NCI-H1092 (cell line): ENCODE measurements at places on chromosomes 6 and 20.

DNA sequence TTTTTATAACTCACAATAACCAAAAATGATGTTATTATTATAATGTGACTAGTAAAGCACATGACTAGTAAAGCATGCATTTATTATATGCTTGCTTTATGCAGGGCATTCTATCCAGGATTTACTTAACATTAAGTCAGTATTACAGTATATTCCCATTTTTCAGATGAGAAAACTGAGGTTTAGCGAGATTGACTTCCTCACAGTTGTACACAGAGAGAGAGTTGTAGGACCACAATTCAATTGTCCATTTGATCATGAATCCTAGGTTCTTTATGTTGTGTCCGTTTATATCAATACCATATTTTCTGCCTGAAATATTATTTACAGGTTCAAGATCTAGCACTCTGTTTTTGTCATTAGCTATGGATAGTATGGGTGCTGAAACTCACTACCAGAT lies 301.5 kb downstream of the PRL start:
- no peak for DNase-seq

- DNase-seq: no peak
Observed at GRCh38 chr20:50762045-50762422, 30.7 kb downstream of the PARD6B start.

DNA sequence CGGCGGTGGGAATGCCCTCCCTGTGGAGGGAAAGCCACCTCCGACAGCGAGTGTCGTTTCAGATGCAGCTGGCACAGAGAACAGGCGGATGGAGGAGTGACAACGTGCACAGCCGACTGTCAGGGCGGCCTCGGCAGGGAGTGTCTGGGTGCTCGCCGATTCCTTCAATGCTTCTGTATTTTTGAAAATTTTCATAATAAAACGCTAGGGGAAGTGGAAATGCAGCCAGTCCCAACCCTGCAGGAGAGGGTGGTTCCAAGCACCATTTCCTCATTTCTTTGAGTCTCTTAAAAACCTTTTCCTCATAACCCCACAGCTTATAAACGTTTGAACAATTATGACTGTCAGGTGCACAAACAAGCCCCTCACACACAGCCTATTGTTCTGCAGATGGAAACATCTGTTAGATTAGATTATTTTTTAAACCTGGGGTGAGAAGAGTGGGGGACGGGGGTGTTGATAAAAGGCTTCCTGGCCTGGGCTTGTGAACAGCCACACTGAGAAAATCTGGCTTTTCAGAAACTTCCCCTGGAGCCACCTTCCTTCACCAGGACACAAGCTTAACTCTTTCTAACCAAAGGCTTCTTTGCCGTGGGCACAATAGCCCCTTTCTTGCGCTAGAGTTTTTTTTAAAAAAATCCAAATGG lies 228.9 kb downstream of the ANKRD60 start:
- DNase-seq: no peak

DNA sequence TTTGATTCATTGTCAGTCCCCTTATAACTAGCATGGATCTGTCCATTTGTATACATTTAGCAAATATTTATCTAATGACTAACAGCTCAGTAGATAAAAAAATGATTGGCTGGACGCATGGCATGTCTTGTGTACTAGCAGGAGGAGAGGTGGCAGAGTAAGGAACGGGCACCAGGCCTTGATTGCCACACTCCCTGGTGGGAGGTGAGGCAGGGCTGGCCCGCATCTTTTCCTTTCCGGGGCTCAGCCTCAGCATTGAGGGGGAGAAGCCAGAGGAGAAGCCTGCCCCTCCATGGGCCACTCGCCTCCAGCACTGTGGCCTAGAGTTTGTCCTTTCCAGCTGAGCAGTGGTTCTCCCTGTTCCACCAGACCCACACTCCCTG lies 84.9 kb upstream of the TMEM181 start:
- DNase-seq: peak; percentile 72

DNA sequence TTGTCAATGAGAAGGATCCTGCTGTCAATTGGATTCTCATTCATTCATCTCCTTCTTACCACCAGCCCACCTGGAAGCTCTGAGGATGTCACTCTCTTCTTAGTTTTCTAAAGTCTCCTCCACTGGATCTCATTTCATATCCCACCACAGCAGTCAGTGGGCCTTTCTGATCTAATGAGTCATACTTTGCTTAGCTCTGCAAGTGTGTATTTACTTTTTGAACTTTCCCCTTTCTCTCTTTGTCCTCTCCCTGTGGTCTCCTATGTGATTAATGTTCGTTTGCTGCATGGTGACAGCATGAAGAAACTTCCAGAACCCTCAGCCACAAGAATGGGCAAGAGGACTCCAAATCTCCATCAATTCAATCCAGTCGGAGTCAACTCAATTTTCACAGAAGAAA lies 63.6 kb upstream of the SYNDIG1 start:
- DNase-seq: no peak

DNA sequence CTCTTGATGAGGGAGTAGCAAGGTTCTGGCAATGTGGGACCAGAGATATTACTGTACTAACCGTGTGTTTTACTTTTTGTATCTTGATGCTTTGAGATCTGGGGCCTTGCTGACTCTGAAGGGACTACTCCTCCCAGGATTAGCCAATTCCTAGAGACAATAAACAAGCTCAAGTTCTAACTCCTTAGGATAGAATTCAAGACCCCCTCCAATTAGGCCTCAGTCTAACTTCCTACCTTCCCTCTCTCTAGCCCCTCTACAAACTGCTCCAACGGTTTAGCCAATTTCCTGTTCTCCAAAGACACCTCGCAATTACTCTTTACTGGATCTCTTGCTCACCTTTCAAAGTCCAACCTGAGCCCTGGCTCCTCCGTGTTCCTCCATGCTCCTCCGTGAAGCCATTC lies 158.7 kb upstream of the JARID2 start:
- DNase-seq: no peak

DNA sequence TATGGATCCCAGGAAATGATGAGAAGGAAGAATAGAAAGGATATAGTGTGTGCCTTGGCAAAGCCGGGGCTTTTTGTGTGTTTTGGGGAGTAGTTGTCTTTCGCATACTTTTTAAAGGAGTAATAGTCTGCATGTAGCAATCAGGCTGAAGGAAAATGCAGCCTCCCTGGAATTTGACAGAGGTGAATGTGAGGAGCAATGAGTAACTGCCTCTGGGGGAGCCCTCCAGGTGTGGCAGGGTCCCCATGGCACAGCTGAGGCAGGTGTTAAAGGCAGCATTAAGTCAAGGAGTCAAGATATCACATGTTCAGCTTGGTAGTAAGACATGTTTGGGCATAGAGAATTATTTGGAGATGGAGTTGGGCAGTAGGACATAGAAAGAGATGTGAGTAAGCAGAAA lies 203.1 kb downstream of the C6orf118 start:
- no peak for DNase-seq

GRCh38 chr20:1472556-1473245 lies 6.1 kb upstream of the NSFL1C start:
- no peak for DNase-seq

- no peak for DNase-seq
Observed at GRCh38 chr6:117919775-117920729, 13.0 kb downstream of the SLC35F1 start.

DNA sequence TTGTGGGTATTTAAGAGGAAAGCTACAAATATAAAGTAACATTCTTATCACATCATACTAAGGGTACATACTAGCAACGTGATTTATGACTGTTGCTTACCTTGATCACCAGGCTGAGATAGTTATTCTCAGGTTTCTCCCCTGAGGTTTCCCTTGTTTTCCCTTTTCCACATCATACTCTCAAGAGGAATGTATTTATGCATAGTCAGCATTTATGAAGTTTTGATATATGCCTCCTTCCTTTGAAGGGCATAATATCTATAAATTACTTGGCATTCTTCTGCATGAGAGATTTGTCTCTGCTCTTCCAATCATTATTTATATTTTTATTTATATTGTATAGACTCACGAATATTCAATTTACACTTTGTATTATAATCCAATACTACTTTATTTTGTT lies 726.7 kb upstream of the ADGRB3 start:
- no peak for DNase-seq

DNA sequence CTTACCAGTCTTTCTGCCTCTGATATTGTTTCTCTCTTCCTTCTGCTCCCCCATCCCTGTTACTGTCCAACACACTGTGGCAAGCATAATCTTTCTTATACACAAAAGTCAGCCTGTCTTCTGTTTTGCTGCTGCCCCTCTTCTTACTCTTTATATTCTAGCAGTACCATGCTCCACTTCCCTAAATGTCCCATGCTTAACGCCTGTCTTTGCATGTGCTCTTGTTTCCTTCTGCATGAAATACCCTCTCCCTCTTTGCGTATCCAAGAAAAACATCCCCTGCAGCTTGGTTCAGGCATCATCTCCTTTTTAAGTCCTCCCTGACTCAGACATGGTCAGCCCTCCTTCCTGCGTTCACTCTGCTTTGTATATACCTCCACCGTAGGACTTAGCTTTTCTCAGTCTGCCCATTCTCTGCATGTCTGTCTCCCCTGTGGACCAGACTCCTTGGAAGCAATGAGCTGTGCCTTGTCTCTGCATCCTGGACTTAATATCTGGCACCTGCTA lies 103.9 kb downstream of the CTNNBL1 start:
- DNase-seq: no peak

- DNase-seq: no peak
Observed at GRCh38 chr6:163816441-163816840, 401.9 kb downstream of the QKI start.

DNA sequence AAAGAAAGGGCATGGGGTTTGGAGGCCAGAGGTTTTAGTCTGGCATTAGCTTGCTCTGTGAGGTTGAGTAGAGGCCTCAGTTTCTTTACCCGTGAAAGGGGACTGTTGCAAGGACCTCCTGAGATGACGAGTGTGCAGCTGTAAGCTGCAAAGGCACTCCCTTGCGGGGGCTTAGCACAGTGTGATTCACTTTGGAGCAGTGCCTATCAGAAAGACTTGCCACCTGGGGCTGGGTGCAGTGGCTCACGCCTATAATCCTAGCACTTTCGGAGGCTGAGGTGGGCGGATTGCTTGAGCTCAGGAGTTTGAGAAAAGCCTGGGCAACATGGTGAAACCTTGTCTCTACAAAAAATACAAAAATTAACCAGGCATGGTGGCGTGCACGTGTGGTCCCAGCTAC lies 7.5 kb upstream of the BAK1 start:
- no peak for DNase-seq

GRCh38 chr20:35443003-35443402 lies 5.0 kb upstream of the GDF5 start:
- DNase-seq: no peak

DNA sequence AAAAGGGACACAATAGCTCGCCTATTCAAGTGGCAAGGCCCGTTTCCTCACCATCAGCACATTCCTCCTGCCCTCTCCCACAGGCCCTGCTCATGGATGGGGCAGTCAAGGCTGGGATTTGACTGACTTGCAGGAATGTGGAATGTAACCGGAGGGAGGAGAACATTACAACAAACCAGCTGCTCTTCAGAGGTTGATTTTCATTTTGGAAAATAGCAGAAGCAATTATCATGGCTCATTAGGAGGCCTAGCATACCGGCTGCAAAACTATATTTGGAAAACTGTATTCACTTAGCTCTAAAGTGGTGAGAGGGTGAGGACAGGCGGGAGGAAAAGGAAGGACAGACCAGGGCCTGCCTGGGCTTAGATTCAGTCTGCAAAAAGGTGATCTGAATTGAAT lies 283.7 kb downstream of the CD83 start:
- no peak for DNase-seq

DNA sequence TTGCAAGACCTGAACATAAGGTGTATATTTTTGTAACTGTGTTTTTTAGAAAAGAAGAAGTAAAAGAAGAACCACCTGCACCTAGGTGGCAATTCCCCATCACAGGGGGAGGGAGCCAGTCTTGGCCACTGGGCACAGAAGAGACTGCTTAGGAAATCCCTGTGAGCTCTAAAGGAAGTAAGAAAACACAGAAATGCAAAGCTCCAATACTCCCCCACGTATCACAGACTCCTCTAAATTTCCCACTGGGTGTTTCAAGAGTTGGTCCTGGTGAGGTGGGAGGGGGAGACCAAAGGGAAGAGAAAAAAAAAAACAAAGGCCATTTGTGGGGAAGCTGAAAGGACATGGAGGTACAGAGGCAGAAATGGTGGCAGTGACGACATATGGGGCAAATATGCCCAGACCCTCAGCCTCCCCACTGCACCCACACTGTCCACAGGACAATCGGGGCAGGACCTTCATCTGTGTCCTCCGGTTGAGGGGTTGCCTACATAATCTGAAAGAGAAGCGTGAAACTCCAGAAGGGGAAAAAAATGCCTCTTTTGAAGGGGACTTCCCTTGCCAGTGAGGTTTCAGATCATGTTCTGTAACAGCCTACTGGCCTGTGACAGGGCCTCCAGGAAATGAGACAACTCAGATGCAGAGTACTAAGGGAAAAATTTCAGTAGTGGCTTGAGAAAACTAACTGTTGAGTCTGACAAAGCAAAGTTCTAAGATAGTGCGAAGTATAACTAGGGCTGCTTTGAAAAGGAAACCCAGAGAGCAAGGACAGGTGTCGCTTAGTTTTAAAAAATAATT lies 226.2 kb upstream of the MARCKS start:
- no peak for DNase-seq

DNA sequence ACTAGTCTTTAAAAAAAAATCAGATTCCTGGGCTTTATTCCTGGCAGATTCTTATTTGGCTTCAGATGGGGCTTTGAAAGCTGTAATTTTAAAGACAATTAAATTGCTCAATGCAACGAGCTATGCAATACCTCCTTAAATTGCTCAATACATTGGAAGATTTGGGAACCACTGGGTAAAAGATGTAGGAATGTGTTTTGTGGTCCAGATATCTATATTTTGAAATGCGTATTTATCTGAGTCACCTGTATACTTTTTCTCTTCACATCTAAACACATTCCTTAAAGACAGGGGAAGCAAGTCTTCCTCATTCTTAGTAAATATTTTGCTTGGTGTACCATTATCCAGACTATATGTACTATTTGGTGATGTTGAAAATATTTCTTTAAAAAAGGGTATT lies 29.6 kb upstream of the MAP7 start:
- DNase-seq: no peak

GRCh38 chr6:72535124-72535523 lies 86.7 kb upstream of the KCNQ5 start:
- DNase-seq: no peak

GRCh38 chr6:36418558-36418957 lies 24.1 kb downstream of the PXT1 start:
- no peak for DNase-seq

DNA sequence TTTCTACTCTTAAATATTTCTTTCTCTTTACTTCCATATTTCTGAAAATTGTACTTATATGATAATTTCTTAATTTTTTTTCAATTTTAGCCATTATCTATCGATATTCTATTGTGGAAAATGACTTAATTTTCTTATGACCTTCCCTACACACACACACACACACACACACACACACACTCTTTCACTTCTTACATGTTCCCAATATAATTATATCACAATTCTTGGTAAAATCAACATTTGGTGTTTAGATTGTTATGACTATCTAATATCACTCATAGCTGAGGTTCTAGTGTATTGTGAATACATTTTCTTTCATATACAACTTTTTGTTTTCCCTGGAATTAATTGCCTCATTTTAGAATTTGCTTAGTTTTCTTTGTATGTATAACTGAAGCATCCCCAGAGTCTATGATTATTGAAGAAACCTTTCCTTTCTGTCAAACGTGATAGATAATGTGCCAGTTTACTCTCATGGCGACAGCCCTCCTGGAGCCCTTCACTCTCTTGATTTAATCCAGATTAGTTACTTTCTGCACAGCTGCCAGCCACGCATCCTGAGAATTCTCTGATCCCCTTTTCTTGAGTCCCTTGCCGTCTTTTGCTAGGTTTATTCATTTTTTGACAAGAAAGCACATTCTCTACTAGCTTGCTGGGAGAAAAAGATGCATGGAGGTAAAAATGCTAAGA lies 63.4 kb downstream of the RNF182 start:
- DNase-seq: no peak

- no peak for DNase-seq
Observed at GRCh38 chr20:57959589-57959988, 249.8 kb upstream of the PMEPA1 start.

GRCh38 chr6:102493485-102493884 lies 1100.0 kb downstream of the GRIK2 start:
- DNase-seq: no peak
